ENCODE measurements at places on chromosomes 11 and 22.
A peak's percentile ranks its signal among the peaks of the same experiment; 100 is the strongest.

DNA sequence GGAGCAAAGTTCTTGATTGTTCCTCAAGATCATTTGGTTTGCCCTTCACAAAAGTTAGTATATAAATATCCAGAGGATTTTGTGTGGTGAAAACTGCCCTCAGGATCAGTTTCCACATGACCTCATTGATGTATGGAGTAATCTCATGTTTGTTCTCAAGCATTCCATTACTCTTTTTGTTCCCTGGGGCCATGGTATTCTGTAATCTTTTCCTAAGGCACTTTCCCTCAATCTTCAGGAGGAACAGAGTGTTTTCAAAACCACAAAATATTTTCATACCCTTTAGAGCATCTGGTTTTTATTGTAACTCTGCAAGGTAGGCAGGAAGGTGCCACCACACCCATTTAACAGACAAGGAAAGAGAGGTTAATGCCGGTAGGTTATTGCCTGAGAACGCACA lies 99.6 kb downstream of the FAM181B start:
- DNase-seq = no peak

GRCh38 chr11:109241988-109242536 lies 179.9 kb upstream of the C11orf87 start:
- no peak for DNase-seq

DNA sequence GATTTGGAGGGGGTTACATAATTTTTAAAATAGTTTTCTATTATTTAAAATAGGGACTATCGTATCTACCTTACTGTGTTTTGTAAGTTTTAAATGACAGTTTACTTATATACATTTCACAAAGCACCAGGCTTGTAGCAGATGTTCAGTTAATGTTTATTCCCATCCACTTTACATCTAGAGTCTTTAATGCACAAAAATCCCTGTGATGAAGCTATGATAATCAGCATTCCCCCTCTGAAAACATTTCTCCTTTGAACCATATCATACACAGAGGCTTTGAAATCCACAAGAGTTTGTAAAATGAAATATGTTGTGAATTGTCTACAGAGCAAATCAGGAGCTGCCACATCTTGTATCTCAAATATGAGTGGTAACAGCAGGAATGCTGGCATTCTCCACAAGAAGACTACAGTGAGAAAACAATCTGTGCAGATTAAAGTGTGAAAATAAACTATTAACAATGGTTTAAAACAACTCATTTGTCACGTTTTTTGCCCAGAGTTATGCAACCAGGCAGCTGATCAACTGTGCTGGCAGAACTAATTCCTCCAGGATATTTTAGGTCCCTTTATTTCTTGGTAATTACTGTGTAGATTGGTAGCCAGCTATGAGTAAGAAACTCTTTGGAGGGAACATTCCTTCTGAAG lies 699.1 kb upstream of the ARHGAP42 start:
- DNase-seq = no peak

GRCh38 chr22:27882507-27883290 lies 36.4 kb downstream of the PITPNB start:
- no peak for DNase-seq

DNA sequence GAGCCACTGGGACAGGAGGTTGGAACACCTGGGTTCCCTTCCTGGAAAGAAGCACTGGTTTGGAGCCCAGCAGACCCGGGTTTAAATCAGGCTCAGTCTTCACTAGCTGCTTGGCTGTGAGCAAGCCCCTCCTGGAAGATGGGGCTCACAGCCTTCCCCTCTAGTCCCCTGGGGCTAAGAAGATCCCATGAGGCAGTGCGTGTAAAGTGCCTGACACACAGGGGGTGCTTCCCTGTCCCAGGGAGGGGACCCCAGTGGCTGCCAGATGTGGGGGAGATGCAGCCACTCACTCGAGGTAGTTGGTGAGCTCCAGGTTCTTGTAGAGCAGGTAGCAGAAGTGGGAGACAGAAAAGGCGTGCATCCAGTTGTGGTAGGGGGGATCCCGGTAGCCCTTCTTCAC lies 93.2 kb downstream of the PDE2A start:
- DNase-seq = no peak

GRCh38 chr22:44795701-44796630 lies 43.6 kb downstream of the ARHGAP8 start:
- DNase-seq = no peak

DNA sequence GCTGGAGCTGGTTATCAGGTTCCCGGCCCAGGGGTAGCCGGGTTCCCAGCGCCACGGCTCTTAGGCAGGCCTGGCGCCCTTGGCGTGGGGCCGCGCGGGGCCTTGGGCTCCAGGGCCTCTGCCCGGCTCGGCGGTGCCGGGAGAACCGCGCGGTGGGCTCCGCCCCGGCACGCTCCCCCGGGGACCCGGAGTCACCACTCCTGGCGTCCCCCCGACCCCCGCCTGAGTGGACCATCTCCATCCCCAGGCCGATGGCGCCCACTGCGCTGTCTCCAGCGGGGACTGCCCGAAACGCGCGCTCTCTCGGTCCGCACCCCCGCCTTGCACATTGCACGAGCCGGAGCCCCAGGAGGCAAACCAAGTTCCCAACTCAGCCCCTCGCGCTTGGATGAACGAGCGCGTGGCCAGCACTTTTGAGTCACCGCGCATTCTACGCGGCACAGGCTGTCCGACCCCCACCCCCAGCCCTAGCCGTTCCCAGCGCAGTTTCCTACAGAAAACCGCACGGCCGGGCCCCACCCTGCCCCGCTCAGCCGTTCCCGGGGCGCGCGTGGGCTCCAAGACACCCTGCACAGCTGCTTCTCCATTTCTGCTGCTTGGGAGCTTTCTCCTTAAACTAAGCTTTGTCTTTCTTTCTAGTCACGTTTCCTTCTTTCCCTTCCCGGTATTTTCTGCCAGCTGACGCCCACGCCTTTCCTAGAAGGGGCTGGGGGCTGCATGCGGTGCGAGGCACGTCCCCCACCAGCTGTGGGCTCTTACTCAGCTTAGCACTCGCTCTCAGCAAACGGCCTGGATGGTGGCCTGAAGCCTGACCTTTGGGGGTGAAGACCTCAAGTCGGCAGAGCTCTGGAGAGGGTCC lies 650 bp upstream of the CHID1 start:
- DNase-seq = peak; percentile 19

DNA sequence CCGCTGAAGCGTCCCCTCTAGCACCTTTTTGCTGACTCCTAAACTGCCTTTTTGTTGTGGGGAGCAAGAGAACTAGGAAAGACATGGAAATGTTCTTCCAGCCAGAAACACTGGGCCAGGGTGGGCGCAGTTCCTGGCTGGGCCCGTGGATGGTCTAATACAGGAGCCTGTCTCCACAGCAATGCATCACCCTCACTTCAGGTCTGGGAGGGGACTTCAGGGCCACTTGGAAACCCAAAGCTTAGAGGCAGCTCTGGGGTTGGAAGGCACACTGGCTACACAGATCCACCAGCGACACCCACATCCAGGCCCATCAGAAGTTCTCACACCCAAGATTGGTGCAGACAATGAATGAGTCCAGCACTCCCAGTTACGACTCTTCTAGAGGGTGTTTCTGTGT lies 120.3 kb downstream of the ETS1 start:
- no peak for DNase-seq

DNA sequence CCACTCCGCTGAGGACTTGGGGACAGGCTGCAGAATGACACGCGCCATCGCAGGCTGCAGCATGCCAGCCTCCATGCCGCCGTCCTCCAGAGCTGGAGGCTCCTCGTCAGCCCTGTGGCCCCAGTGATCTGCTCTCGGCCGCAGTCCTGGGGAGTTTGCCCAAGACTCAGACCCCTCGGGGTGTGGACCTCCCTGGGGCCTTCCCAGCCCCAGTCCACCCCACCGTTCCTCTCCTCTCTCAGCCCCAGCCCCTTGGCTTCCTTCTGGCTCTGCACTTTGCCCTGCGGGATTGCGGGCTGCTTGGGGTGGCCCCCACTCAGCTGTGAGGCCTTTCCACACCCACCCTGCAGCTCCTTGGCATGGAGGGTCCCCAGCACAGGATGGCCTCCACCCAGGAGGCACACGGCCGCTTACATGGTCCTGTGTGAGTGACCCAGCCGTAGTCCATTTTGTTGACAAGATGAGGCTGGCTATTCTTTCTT lies 414.9 kb downstream of the TBC1D22A start:
- DNase-seq = no peak

DNA sequence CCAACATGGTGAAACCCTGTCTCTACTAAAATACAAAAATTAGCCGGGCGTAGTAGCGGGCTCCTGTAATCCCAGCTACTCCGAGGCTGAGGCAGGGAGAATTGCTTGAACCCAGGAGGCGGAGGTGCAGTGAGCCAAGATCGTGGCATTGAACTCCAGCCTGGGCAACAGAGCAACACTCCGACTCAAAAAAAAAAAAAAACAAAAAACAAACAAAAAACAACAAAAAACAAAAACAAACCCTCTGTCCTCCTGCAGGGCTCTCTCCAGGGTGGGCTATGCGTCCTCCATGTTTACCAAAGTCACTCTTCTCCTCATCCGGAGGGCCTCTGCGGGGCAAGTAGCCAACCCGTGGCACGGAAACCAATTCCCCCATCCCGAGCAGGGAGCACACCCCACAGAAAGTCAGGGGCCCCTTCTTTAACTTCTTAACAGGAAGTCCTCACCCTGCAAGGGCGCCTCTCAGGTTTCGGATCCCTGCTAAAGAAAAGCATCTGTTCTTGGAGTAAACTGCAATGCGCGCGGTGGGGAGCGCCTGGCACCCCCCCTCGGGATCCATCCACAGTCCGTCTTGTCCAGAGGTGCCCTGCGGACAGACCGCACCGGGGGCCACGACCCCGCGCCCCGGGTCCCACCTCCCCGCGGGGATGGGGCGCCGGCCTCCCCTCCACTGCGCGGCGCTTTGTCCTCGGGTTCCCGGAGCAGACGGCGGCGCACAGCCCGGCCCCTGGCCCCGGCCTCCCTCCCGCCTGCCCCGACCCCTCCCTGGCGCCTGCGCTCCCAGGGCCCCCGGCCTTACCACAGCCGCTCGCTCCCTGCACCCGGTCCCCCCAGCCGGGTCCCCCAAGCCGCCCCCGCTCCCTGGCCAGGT lies 712 bp downstream of the CERK start:
- DNase-seq = no peak

GRCh38 chr11:88326099-88326498 lies 11.4 kb downstream of the CTSC start:
- no peak for DNase-seq

GRCh38 chr11:67270256-67271204 lies 4.3 kb downstream of the GRK2 start:
- no peak for DNase-seq

DNA sequence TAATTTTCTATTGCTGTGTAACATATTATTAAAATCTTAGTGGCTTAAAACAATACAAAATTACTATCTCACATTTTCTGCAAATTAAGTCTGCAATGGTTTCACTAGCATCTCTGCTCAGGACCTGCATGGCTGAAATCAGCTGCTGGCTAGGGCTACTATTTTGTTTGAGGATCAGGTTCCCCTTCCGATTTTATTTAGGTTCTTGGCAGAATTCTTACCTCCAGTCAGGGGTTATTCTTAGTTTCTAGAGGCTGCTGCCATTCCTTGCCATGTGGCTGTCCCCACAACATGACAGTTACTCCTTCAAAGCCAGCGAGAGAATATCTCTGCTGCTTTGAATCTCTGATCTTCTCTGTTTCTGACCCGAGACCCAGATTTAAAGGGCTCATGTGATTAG lies 424.5 kb upstream of the ANO5 start:
- DNase-seq = no peak

- no peak for DNase-seq
These were observed 21.8 kb upstream of the IL17REL start for GRCh38 chr22:50034126-50035081.

DNA sequence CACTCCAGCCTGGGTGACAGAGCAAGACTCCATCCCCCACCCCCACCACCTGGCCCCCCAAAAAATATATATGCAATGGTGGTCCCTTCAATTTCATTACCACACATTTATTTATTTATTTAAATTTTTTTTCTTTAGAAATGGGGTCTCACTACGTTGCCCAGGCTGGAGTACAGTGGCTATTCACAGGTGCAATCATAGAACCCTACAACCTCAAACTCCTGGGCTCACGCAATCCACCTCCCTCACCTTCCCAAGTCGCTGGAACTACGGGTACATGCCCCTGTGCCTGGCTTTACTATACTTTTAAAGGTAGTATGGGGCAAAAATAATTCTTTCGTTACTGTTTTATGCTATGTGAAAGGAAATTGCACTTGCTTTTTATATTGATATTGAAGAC lies 50.9 kb upstream of the EP300 start:
- DNase-seq = no peak

GRCh38 chr22:24982301-24983056 lies 30.0 kb downstream of the KIAA1671 start:
- DNase-seq = no peak

DNA sequence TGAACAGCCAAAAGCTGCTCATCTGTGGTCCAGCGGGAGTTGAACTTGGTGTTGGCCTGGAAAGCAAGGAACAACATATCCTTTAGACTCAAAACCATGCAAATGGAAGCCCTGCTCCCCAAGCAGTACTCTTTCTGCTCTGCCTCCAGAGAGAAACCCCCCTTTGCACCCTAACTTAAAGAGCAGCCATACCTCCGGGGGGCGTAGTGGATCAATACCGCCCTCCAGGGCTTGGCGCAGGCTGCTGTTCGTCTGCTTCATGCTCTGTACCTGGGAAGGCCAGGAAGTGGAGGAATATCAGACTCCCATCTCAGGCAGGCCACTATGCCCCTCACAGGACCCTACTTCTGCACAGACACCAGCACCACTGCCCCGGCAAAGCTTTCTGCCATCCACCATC lies 4.3 kb downstream of the RCOR2 start:
- no peak for DNase-seq

- no peak for DNase-seq
These were observed 4.6 kb downstream of the MRPL49 start for GRCh38 chr11:65126624-65127274.

GRCh38 chr11:44978961-44979331 lies 28.3 kb upstream of the TP53I11 start:
- DNase-seq = no peak

DNA sequence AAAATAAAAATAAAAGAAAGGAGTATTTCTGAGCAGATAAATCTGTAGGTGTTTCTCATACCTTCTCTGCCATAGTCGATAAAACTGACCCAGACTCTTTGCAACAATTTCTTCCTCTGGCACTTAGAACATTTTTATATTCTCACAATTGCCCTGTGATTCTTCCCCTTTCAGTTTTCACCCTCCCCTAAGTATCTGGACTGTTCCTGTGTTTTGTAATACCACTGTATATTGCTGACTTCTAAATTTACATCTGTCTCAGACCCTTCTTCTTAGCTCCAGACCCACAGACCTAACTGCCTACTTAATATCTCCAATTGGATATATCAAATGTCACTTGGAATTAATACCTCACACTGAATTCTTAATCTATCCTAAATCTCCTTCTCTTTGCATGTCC lies 133.4 kb upstream of the DDI1 start:
- no peak for DNase-seq

GRCh38 chr11:71117311-71117710 lies 135.1 kb downstream of the SHANK2 start:
- DNase-seq = no peak

GRCh38 chr11:26608507-26609146 lies 36.6 kb upstream of the MUC15 start:
- no peak for DNase-seq

GRCh38 chr11:60870276-60870675 lies 2.9 kb downstream of the ZP1 start:
- DNase-seq = no peak

All from activated CD8-positive, alpha-beta memory T cell treated with anti-CD3 and anti-CD28 coated beads for 1 hour (primary cell).